ENCODE measurements at places on chromosomes 7 and 10.

DNA sequence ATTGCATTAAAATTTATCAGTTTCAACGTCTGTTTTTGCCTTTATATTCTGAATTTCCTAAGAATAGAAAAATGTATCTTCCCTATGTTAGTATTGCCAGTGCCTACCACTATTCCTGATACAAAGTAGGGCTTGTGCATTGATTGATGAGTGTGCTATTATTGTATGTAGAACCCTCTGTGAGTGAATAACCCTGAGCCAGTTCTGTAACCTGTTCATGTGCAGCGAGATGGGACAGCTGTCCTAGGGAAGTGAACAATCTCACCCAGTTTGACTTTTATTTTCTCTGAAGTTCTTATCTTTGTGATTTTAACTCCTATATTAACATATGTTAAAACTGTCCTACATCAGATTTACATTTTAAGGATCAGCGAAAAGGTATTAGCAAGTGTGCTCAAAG is 178.4 kb upstream of the ADO start:
- H3K36me3 ChIP-seq = no peaks in the 10 kb centered on the region
- no peak overlapping the region for H3K27ac ChIP-seq
- H3K27me3 ChIP-seq = no peaks in the 10 kb centered on the region
- DNase-seq = no peak

DNA sequence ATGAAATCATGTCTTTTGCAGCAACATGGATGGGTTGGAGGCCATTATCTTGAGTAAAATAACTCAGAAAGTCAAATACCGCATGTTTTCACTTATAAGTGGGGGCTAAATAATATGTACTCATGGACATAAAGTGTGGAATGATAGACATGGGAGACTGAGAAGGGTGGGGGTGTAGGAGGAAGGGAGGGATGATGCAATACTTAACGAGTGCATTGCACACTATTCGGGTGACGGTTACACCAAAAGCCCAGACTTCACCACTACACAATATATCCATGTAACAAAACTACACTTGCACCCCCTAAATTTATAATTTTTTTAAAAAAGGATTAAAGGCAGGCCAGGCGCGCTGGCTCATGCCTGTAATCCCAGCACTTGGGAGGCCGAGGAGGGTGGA is 13.6 kb downstream of the LGI1 start:
- no peak overlapping the region for H3K4me3 ChIP-seq
- DNase-seq = no peak
- no peak overlapping the region for H3K27ac ChIP-seq
- peaks cover 5% of the 10 kb centered on the region for H3K27me3 ChIP-seq
- H3K4me1 ChIP-seq = no peaks in the 10 kb centered on the region

GRCh38 chr7:69882269-69882668 is 284.0 kb downstream of the AUTS2 start:
- DNase-seq = no peak
- H3K27me3 ChIP-seq = no peaks in the 10 kb centered on the region
- no peak overlapping the region for H3K27ac ChIP-seq
- H3K36me3 ChIP-seq = no peaks in the 10 kb centered on the region
- H3K4me3 ChIP-seq = no peak overlapping the region

- peaks cover 2% of the 10 kb centered on the region for H3K27me3 ChIP-seq
- H3K4me3 ChIP-seq = no peak overlapping the region
- H3K4me1 ChIP-seq = no peaks in the 10 kb centered on the region
- peak; percentile 76 for DNase-seq
- no peaks in the 10 kb centered on the region for H3K36me3 ChIP-seq
These were observed 83.5 kb downstream of the GNAT3 start for GRCh38 chr7:80428161-80429054.

DNA sequence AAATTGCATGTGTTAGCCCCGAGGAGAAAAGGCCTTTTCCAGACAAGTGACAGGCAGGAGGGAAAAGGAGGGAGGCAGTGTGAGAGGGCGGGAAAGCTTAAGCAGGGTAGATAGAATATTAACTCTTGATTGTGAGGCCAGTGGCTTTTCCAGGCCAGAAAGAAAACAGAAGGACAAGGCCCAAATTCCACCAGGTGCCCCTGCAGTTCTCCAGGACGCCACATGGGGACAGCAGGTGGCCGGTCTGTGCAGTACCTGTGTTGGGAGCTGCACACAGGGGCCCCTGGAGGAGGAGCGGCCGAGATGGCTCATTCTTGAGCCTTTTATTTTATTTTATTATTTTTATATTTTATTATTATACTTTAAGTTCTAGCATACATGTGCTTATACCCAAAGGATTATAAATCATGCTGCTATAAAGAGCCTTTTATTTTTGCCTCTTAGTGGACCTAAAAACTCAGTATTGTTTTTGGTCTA is 141.3 kb upstream of the KLF14 start:
- H3K27ac ChIP-seq = peak overlapping the region; percentile 99
- no peaks in the 10 kb centered on the region for H3K27me3 ChIP-seq
- H3K4me3 ChIP-seq = no peak overlapping the region
- peaks cover 27% of the 10 kb centered on the region for H3K36me3 ChIP-seq

GRCh38 chr7:79453266-79453557 is 255 bp downstream of the MAGI2 start:
- DNase-seq = no peak
- no peaks in the 10 kb centered on the region for H3K36me3 ChIP-seq
- H3K4me3 ChIP-seq = peak overlapping the region; percentile 79

DNA sequence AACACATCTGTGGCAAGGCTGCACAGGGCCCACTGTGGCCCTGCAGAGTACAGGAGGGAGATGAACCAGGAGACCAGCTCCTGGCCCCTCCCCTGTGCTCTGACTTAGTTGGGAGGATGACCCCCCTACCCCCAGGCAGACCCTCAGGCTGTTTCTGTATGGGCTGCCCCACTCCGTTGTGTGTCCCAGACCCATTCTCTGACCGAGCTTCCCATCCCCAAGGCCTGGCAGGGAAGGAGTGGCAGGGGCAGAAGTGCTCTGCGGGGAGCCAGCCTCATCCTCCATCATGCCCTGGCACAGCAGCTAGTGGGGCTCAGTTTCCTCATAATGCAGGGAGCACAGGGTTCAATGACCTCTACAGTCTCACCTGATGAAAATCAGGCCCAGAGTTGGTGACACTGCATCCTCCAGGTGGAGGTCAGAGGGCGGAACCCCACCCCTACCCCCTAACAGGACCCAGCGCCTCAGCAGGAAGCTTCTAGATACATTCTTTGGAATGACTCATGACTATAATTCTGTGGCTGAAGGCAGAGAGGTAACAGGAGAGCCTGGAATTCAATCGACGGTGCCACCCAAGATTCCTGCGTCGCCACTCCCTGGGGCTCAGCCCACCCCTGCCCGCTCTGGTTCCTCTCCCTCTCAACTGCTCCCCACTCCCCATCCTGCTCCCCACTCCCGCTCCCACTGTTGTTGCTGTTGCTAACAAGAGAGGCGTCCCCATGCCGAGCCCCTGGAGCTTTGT is 18.2 kb downstream of the PODXL start:
- H3K4me3 ChIP-seq = no peak overlapping the region
- no peaks in the 10 kb centered on the region for H3K27me3 ChIP-seq
- no peak overlapping the region for H3K27ac ChIP-seq
- no peaks in the 10 kb centered on the region for H3K36me3 ChIP-seq
- DNase-seq = no peak

DNA sequence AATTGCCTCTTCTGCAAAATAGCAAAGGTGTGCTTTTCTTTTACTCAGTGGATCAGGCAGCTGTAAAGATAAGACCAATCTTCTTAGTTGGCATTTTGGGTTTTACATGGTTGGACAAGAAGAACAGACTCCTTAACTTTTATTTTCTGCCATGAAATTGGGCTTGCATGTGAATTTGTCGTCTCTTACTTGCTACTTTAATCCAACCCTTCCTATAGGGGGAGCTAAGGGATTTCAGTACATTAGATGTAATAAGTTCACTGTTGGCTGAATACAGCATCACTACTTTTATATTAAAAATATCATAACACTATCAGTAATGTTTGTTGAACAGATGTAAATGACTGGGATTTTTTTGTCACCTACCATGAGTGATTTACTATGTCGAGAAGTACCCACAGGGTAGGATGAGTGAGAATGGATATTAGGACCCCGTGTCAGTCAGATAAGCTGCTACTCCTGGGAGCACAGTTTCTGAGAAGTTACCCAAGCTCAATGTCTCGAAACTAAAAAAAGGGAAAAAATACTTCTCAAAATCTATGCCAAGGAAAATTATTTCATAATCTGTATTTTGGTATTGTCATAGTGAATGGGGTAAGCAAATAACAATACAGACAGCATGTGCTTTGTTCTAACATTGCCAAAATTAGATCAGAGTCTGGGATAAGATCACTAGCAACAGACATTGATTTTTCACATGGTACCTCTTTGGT is 127.4 kb upstream of the AGR3 start:
- no peaks in the 10 kb centered on the region for H3K4me1 ChIP-seq
- no peak overlapping the region for H3K4me3 ChIP-seq
- no peaks in the 10 kb centered on the region for H3K27me3 ChIP-seq
- H3K27ac ChIP-seq = no peak overlapping the region
- no peaks in the 10 kb centered on the region for H3K36me3 ChIP-seq

GRCh38 chr10:11853468-11853867 is 30.3 kb downstream of the PROSER2 start:
- H3K4me3 ChIP-seq = no peak overlapping the region
- H3K27ac ChIP-seq = no peak overlapping the region
- H3K27me3 ChIP-seq = no peaks in the 10 kb centered on the region
- no peak for DNase-seq
- H3K36me3 ChIP-seq = no peaks in the 10 kb centered on the region

DNA sequence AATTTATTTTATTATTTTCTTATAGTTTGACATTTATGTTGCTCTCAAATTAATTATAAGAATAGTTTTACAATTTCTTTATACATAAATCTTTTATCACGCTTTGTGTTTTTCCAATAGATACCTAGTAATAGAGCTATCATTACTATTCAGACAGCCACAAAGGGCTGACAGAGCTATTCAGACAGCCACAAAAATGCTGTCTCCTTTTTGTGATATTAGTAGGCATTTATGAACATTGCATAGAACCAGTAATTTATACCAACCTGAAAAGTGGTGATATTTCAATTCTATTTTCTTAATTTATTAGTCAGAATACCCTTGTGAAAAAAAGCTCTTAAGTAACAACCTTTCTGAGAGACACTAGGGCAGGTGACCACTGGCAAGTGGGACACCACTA is 34.2 kb upstream of the IGFBP3 start:
- no peaks in the 10 kb centered on the region for H3K36me3 ChIP-seq
- H3K4me3 ChIP-seq = no peak overlapping the region
- no peak for DNase-seq
- no peak overlapping the region for H3K27ac ChIP-seq
- no peaks in the 10 kb centered on the region for H3K27me3 ChIP-seq

DNA sequence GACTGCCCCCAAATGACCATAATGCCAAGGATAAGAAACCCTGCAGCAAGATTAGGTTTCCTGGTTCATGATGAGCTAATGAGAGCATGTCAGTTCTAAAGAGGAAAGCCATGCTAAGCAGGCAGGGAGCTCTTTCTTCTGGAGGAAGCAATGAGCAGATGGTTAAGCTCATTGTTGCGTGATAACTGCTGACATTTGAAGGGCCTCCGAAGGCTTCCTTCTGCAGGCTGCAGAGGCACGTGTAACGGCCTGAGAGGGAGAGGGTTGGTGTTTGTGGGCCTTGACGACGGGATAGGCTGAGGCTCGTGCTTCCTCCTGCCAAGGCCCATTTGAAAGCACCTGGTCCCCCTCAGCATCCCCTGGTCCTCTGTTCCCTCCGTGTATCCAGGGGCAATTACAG is 63.5 kb upstream of the BTBD16 start:
- no peaks in the 10 kb centered on the region for H3K27me3 ChIP-seq
- no peak for DNase-seq
- H3K4me1 ChIP-seq = no peaks in the 10 kb centered on the region
- H3K27ac ChIP-seq = no peak overlapping the region

DNA sequence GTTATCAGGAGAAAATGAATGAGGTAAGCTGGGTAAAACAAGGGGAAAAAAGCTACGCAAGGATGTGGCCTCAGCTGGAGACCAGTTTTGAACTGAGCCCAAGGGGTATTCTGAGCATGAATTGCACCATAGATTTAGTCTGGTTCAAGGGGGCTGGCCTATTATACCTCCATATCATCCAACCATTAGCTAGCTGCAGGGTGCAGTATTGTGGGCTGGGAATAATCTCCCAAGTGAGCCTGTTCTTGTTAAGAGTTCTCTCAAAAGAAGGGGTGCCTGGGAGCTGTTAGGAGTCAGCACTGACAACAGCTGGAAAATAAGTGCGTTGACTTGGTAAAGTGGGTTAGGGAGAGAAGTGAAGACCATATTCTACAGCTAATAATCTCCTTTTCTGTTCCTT is 8.0 kb downstream of the TAS2R16 start:
- no peak for DNase-seq
- H3K4me1 ChIP-seq = no peaks in the 10 kb centered on the region
- H3K27ac ChIP-seq = no peak overlapping the region
- no peak overlapping the region for H3K4me3 ChIP-seq

GRCh38 chr10:10886861-10887531 is 130.7 kb upstream of the CELF2 start:
- no peaks in the 10 kb centered on the region for H3K4me1 ChIP-seq
- no peaks in the 10 kb centered on the region for H3K27me3 ChIP-seq
- no peak overlapping the region for H3K27ac ChIP-seq

DNA sequence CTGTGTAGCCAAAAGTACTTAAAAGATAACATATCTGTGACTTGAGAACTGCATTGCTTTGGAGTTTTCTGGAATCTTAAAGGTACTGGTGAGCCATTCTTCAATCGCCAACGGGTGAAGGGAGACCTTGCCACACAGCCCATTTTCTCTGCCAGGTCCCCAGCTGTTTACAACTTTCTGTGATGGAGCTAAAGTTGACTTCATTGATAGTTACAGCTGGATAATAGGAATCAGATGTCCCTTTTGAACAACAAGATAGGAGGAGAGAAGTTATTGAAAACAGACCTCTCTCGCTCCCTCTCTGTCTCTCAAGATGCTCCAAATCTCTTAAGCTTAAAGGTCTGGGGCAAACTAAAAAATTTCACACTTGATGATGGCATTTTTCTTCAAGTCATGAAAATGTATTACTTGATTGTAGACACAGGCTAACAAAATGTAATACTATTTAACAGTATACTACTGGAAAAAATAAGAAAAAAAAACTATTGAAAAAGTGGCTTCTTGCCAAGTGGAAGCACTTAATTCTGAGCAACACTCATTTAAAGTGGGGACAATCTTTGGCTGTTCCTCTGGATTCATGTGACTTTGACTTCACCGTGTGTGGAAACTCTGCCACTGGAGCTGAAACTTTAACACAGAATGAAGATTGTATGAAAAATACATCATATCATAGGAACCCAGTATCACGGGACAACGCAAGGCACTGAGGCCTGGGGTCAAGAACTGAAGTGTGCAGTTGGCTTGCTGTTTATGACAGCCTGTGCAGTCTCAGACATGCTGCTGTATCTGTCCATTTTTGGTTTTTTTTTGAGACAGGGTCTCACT is 78.4 kb upstream of the AFAP1L2 start:
- H3K27ac ChIP-seq = no peak overlapping the region
- H3K27me3 ChIP-seq = no peaks in the 10 kb centered on the region
- H3K36me3 ChIP-seq = peaks cover 8% of the 10 kb centered on the region

GRCh38 chr7:122143376-122143750 is 686 bp downstream of the AASS start:
- H3K36me3 ChIP-seq = no peaks in the 10 kb centered on the region
- peaks cover 8% of the 10 kb centered on the region for H3K4me1 ChIP-seq
- H3K27ac ChIP-seq = no peak overlapping the region
- peak overlapping the region; percentile 64 for H3K4me3 ChIP-seq
